ENCODE measurements at places on chromosomes 3 and 15.

DNA sequence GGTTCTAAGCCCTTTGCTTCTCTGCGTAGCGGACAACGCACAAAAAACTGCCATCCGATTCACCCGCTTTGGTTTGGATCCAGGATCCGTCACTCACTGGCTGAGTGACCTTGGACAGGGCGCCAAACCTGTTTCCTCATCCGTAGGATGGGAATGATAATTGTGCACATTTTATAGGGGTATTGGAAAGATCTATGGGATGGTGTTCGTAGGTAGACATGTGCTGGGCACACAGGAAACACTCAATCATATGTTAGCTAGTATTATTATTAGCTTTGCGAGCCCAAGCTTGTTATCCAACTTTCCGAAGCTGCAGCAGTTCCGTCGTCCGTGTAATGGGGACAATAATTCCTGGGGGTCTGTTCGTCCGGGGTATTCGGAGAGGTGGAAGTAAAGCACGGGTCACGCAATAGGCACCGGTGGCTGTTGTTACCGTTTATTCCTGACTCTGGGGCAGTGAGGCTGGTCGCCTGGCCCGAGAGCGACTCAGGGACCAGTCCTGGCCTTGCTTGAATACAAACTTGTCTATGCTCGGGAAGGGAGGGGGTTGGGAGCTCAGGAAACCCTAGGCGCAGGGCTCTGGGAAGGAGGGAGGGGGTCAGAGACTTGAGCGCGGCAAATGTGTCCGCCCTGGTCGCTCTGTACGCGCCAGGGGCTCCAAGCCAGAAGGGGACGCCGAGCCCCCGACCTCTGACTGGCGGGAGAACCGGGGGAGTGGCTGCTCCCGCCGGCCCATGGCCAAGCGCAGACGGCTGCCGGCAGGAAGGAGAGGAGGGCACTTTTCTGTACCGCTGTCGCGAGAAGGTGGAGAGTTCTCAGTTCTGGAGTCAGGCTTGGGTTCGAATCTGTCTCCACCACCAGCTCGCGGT is 1.3 kb downstream of the SPSB4 start:
- no peak for DNase-seq

DNA sequence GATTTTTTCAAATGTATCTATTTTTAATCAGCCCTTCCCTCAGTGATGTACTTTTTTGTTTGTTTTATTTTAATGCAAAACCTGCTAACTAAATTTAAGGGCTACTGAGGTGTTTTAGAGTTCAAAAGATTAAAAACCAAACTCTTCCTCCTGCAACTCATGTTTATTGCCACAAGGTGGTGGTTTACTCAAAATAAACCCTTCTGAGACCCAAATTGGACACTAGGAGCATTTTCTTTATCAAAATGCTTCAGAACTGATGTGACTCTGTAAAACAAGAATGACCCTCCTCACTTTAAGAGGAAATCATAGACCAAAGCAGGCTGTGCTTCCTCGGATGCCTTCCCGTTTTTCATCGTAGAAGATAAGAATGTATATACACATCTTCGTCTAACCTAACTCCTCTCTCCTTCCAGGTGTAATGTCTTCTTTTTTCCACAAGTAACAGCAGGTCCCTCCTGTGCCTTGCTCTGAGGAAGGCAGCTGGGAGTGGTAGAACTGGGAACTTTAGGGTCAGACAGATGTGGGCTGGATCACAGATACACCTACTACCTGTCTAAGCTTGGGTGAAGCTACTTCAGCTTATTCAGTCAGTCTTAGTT is 2.9 kb upstream of the NME9 start:
- DNase-seq, result peak; percentile 32

DNA sequence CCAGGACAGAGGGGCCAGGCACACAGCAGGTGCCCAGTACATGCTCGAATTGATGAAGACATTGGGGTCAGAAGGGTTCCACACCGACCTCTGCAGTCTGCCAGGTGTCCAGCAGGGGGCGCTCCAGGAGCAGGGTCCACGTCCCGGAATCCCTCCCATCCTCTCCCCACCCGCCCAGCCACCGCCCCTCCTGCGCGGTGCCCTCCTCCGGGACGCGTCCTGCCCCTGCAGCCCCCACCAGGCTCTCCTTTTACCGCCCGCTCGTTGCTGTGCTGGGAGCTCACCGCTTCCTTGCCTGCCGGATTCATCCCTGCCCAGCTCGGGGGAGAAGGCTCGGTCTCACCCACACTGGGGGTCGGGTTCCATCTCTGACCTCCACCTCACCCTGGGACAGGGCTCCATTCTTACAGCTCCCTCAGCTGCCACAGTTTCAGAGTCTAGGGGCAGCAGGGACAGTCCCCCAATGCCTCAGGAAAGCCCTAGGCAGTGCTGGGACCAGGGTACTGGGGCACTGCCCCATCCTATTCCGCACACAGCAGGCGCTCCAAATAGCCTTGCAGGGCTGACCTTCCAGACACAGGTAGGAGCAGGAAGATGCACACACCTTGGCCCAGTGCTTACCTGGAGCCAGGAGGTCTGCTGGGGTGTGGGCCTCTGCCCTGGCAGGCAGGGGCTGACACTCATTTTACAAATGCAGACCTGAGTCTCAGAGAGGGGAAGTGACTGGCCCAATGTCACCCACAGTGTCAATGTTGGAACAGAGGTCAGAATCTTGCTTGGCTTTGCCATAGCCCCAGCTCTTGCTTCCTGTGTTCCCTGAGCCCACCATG is 31.0 kb downstream of the GRIP2 start:
- DNase-seq, result no peak

DNA sequence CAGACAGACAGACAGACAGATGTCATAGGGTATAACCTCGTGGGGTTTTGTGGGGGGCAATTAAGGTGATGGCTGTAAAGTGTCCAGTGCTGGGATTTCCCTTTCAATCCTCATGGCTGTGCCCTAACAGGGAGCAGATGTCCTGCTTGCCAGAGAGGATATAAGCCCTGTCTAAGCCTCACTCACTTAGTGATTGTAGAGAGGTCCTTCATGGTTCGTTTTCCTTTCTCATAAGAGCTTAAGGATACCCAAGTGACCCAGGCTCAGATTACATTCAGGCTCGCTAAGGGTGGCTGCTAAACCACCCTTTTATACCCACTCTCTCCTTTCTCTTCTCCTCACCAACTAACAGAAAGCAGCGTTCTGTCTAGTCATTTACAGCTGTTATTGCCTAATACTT is 19.2 kb downstream of the LYSMD2 start:
- no peak for DNase-seq

Data from putamen (tissue), 1 donor.